ENCODE measurements at places on chromosomes 1 and 21.
A peak's percentile ranks its signal among the peaks of the same experiment; 100 is the strongest.

DNA sequence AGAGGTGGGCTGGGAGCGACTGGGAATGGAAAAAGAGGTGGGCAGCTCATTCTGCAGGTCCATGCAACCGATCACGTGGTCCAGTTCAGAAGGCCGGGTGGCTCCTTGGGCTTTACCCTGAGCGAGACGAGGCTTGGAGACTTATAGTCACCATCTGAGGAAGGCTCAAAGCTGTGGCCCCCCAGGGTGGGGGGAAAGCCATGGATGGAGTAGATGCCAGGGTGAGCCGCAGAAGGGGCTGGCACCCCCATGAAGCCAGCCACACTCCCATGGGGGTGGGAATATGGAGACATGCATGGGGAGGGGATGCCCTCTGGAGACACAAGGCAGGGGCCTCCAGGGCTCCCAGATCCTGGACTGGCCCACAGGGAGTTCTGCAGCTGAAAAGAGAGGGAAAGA, 9.8 kb downstream of the ALX3 start:
- DNase-seq, result no peak

DNA sequence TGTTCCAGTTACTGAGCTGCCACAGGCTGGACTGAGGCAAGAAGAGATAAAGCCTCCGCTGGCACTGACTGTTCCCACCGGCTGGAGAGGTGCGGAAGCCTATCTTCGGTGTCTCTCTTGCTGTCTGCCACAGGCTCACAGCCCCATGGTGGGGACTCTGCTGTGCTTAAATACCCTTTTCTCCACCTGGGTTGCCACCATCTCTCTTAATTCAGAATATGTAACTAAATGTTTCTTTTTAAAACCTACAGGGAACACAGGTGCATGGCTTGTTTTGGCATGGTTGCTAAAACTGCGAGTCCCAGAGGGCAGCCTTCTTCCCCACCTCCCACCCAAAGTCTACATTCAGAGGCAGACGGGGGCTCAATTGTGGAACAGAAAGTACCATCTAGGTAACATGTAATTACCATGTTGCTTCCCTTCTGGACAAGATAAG, 8.1 kb upstream of the LBR start:
- no peak for DNase-seq

- DNase-seq, result no peak
Observed at GRCh38 chr1:110643879-110644472, 30.8 kb downstream of the KCNA3 start.

- no peak for DNase-seq
Observed at GRCh38 chr1:221598122-221598521, 143.8 kb downstream of the DUSP10 start.

- DNase-seq, result no peak
Observed at GRCh38 chr1:212794561-212795014, 2.9 kb downstream of the TATDN3 start.

GRCh38 chr1:179253286-179253972, 24.0 kb upstream of the ABL2 start:
- DNase-seq, result no peak

GRCh38 chr1:228664399-228664914, 70.8 kb upstream of the RHOU start:
- DNase-seq, result peak; percentile 71

- DNase-seq, result no peak
Observed at GRCh38 chr1:153057375-153057774, at the start of gene SPRR2A. TSS of gene SPRR2A (minus strand) at chr1:153057512. CDS start at chr1:153056735, 777 bp downstream.

- no peak for DNase-seq
Observed at GRCh38 chr1:4298361-4299083, 355.9 kb upstream of the AJAP1 start.

DNA sequence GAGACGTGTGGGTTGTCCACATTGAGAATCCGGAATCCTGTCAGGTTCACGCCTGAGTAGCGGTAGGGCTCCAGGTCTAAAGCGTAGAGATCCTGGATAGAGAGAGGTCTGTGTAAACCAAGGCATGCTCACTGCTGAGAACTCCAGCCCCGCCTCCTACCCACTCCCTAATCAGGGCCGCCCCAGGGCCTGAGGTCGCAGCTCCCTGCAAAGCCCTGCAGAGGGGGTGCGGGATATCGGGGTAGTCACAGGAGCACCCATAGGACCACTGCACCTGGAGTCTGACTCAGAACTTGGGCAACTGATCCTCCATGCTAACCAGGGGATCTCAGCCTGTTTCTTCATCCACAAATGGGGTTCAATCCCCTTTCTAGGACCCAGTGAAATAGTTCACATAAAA, 174.4 kb downstream of the GRIK3 start:
- no peak for DNase-seq

- peak; percentile 47 for DNase-seq
Observed at GRCh38 chr1:174358786-174359453, 88.8 kb upstream of the GPR52 start.

DNA sequence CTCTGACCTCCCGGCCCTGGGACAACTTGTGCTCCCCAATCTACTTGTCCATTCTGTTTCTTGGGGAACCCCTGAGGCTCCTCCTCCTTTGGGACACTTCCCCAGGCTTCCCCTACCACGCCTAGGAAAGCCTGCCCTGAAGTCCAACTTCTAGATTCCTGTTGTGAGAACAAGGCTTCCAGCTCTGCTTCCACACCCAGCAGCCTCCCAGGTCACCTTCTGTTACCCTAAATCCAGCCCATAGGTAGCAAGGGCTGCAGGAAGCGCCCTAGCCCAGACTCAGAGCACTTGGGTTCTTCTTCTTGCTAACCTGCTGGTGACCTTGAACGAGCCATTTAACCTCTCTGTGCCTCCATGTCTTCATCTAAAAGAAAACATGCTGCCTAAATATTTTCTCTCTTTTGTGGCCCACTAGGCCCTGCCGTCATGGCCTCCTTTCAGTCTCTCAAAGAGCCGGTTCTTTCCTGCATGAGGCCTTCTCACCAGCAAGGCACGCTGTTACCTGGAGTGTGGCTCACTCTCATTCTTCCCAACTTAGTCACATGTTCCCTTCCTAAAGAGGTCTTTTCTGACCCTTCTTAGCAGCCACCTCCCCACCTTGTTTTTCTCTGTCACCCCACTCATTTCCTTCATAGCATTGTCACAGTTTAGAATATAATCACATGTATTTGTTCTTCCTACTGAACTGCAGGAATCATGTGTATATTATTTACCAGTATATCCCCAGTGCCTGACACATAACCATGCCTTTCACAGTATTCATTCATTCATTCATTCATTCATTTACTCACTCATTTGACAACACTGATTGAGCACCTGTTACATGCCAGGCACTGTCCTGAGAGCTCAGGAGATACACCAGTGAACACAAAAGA, 1.4 kb downstream of the CAPN2 start:
- DNase-seq, result no peak

DNA sequence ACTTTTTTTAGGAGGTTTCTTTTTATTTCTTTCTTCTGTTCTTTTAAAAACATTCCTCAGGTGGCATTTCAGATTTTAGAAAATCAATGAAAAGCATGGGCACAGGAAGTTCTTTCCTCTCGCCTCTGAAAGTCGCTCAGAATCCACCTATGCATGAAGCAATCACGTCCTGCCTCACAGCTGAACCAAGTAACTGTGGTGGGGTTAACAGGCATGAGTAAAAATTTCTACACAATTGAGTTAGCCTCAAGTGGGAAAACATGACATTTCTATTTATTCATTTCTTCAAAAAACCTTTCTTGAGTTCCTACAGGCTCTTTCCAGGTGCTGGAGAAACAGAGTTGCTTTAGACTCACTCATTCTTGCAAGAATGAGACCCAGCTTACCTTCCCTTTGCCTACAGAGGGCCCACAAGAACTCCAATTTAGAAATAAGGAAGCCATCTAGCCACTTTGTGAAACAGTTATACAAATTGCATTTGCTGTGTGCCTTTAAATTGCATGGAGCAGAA, 508.9 kb upstream of the PKN2 start:
- DNase-seq, result no peak

DNA sequence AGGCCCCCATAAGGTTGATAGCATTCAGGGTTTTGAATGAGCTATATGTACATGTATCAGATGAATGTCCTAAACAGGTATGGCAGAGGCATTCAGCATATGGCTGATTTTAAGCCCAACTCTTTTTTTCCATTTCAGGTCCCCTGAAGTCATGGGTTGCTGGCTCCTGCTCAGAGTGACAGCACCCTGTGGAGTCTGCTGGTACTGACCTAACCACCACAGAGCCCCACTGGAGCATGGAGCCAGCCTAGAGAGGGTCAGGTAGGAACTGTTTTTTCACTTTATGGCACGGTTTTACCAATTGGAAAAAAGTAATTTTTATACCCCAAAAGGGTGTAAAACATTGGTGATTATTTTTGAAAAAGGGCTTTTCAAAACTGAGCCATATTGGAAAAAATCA, 82.5 kb upstream of the MPC2 start:
- DNase-seq, result no peak

DNA sequence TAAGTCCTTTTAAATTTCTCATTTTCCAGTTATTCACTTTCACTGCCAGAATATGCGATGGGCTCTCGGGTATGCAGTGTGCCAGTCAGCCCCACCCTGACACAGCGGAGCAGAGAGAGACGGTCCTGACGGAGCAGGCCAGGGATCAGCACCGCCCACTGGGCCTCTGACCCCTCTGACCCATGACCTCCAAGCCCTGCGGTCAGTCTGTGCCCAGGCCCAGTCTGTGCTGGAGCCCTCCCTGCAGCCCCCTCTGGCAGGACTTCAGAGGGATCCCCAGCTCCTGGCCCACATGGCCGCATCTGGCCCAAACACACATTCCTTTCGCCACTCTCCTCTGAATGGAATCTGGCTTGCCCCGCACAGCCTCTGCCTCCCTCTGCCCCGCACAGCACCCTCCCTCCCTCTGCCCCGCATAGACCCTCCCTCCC, 43.4 kb upstream of the COL6A2 start:
- no peak for DNase-seq

DNA sequence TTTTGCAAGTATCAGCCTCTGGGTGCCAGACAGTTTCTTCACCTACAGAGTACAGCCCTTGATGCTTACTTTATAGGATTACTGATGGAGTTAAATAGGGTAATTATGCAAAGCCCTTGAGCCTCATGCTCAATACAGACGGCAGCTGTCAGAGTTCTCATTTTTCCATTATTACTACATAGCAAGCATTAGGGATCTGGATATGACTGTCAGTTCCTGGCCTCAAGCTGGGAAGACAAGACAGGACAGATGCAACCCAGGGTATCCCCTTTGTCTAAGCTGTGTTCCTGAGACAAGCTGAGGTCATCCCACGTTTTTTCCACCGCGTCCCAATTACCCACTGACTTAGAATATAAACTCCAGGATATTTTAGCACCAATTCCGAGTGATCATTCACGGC, 94.4 kb downstream of the SLC35F3 start:
- no peak for DNase-seq

GRCh38 chr1:246213036-246213435, 294.0 kb downstream of the SMYD3 start:
- DNase-seq, result no peak

- DNase-seq, result no peak
Observed at GRCh38 chr1:163072658-163073057, 3.5 kb downstream of the RGS4 start.

- no peak for DNase-seq
Observed at GRCh38 chr1:114061121-114061830, 82.0 kb downstream of the OLFML3 start.

DNA sequence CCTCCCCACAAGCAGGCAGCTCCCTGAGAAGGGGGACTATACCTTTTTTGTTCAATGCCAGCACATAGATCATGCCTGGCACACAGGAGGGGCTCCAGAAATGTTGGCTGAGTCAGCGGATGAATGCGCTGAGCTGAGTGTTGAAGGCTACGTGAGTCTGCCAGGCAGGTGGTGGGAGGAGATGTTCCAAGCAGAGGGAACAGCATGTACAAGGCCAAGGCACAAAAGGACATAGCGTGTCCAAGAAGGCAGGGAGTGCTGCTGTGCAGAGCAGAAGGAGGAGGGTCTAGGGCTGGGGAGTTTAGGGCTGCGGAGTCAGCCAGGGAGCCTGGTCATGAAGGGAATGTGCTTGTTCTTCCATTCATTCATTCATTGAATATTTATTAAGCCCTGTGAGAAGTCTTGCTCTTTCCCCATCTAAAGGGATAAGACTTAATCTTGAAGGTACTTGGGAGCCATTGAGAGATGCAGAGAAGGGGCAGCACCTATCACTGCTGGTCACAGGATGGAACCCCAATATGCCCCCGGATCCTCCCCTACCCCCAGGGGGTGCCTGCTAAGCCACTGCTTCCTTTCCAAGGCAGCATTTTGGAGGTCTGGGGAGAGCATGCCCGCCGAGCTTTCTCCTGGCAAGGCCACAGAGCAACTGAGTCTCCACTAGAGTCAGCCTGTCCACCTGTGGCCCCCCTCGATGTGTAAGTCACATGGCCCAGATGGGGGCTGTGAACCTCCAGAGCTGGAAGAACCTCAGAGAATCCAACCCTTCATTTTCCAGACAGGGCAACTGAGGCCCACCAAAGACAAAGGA, 31.2 kb upstream of the LAPTM5 start:
- no peak for DNase-seq

- no peak for DNase-seq
Observed at GRCh38 chr1:206979379-206980043, 9.3 kb upstream of the FCAMR start.

DNA sequence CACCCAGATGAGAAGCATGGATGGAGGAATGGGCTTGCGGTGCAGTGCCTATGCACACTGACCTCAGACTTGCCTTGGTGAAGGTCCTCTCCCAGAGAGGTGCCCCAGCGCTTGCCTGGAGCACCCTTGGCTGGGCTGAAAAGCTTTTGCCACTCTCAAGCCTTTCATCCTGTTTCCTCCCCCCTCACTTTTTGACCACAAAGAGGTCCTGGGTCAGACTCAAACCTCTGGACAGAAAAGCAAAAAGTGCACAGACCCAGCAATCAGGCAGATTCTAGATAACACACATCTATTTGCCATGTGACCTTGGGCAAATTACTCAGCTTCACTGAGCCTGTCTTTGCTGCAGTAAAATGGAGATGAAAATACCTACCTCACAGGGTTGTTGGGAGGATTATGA, 7.3 kb downstream of the TMEM35B start:
- DNase-seq, result no peak

DNA sequence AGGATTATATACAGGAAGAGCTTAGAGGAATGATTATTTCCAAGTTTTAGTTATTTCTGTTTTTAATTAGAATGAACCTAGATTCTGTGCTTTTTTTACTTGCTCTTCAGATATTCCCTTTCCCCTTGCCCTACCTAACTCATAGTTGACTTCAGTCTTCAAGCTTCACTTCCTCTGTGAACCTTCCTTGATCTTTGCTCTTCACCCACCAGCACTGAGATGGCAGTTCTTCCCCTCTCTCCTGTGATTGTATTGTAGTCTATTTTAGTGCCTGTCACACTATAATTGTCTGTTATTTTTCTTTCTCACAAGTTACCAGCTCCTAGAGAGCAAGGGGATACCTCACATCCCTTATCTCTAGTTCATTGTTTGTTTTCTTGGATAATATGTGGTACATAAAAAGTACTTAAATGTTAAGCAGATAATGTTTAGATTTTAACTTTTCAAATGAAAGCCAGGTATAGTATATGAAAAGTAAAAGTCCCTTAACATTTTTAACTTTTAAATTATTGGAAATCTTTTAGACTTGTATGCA, 33.2 kb downstream of the KCTD3 start:
- DNase-seq, result no peak

GRCh38 chr1:99877568-99877967, 27.4 kb downstream of the AGL start:
- DNase-seq, result no peak
